Cortex of kidney (tissue), 1 donor: ENCODE measurements at places on chromosomes 6 and 20.

DNA sequence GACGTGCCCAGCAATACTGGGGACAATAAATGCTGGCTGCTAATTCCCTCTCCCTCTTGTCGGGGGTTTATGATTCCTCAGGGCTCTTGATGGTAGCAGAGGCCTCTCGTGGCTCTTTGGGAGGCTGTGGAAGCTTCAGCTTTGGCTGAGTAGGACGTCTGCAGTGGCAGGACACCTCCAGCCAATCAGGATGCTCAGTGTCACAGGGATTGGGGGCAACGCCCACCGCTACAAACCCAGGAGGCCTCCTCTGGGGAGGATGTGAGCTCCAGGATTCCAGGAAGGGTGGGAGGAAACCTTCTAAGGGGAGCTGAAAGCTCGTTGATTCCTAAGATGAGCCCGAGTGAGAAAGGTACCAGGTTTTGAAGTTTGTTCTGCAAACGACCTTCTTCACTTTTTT, 19.4 kb downstream of the RSPO4 start:
- DNase-seq, result no peak

GRCh38 chr20:15060265-15061060, 723.1 kb upstream of the FLRT3 start:
- DNase-seq, result no peak

- DNase-seq, result no peak
Measured at GRCh38 chr6:158439255-158439654, 120.6 kb upstream of the TMEM181 start.

- no peak for DNase-seq
Measured at GRCh38 chr20:4800676-4801449, 79.2 kb downstream of the PRND start.

DNA sequence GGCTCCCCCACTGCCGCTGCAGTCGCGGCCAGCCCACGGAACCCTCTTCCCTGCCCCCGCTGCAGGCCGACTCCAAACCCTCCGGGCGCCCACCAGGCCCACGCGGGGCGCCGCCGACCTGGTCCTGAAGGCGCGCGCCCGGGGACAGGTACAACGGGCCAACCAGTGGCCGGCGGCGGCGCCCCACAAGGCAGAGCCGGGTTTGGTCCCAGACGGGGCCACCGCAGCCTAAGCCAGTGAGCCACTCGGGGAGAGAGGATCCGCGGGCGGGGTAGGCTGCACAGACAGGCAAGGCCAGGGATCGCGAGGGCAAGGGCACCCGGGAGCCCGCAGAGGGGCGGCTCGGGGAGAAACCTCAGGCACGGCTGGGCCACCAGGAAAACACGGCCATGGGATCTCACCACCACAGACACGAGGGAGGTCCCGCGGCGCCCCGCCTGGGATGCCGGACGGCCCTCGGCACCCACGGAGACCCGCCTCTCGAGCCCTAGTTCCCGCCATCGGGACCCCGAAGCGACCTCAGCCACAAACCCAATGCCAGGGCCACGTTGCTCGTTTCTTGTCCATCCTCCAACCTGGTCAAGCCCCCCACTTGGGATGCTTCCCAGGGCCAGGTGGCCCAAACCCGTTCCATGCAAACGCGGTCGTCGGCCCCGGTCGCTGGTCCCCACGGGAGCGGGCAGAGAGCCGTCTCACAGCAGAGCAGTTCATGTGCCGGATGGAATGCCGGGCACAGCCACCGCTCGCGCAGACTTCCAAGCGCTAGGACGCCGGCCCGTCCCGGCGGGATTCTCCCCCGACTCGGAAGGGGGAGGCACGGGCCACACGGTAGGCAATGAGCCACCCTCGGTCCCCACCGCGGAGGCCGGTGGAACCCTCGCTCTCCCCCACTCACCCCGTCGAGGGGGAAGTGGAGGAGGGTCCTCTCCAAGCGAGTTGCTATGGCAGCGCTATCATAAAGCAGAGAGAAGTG, 1956.6 kb upstream of the DEFB115 start:
- DNase-seq, result no peak

- no peak for DNase-seq
Measured at GRCh38 chr6:129921169-129921817, 60.2 kb upstream of the TMEM244 start.

DNA sequence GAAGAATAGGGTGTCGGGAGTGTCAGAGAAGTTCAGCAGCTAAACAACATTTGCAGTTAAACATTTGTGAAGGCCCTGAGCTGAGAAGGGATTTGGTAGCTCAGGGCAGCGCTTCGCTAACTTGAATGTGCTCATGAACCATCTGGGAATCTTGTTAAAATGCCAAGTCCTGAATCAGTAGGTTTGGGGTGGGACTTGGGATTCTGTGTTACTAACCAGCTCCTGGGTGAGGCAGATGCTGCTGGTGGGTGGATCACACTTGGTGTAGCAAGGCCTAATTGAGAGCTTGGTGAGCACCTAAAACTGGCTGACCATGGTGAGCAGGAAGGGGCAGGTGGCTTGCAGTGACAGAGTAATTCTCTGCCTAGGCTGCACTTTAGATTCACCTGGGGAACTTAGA, 5.9 kb downstream of the PTPRA start:
- no peak for DNase-seq

DNA sequence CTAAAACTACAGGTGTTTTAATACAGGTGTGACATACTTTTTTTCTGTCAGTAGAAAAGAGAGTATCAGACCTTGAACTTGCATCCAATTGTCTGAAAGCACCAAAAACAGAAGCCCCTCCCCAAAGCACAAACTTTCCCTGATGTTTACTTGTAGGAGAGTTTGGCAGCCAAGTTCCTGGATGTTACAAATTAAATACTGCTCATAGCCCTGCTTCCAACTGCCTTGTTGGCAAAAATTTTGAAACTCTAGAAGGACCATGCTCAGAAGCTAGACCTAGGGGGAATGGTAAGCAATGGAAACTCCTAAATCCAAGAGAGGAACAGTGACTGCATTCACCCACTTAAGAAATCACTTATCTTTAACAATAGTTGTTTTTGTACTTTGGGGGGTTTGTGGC, 17.0 kb upstream of the ARG1 start:
- DNase-seq, result no peak

DNA sequence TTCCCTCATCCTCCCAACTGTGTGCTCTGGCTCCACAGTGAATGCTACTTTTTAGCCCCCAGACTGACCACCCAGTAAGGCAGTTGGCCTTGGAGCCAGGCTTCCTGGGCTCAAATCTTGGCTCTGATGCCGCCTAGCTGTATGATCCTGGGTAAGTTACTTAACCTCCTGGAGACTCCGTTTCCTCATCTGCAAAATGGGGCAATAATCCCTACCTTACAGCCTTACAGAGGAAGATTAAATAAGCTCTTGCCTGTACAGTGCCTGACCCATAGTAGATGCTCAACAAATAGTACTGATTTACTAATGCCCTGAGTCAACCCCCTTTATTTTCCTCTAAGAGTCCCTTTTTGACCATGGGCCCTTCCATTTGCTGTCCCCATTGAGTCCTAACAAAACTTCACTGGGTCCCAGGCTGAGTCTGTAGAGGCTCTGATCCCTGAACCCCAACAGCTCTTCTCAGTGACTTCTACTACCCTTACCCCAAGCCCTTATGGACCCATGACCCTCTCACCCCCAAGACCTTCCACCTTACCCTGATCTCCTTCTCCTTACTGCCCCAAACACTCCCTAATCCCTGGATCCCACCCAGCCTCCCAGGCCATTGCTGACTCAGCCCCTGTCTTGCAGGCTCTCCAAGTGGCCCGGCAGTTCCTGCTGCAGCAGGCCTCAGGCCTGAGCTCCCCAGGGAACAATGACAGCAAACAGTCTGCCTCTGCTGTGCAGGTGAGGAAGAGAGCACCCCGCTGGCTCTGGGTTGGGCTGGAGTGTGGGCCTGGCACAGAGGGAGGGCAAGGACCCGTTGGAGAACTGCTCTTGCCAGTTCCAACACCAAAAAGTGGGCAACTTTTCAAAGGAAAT, 31.4 kb downstream of the FOXP4 start:
- no peak for DNase-seq

DNA sequence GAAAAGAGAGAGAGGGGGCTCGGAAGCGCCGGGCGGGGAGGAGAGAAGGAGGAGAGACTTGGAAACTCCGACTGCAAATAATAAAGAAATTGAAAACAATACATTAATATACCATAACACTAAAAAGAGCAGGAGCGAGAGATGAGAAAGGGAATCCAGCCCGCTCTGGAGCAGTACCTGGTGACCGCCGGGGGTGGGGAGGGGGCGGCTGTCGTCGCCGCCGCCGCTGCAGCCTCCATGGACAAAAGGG, 338 bp downstream of the E2F3 start:
- DNase-seq, result no peak

GRCh38 chr6:33446356-33446755, 8.0 kb upstream of the ZBTB9 start:
- no peak for DNase-seq
